CD4-positive, alpha-beta memory T cell (primary cell): ENCODE measurements at places on chromosomes 11 and 22. TPM values are rescaled to one million over a fixed set of nuclear protein-coding genes. Genes with fewer than 3 reads are reported as not detected.

The CNGA4 gene
- 0.58 TPM for total RNA-seq

The BET1L gene
- 129 TPM for total RNA-seq

The FGF19 gene
- not detected for total RNA-seq

DNA sequence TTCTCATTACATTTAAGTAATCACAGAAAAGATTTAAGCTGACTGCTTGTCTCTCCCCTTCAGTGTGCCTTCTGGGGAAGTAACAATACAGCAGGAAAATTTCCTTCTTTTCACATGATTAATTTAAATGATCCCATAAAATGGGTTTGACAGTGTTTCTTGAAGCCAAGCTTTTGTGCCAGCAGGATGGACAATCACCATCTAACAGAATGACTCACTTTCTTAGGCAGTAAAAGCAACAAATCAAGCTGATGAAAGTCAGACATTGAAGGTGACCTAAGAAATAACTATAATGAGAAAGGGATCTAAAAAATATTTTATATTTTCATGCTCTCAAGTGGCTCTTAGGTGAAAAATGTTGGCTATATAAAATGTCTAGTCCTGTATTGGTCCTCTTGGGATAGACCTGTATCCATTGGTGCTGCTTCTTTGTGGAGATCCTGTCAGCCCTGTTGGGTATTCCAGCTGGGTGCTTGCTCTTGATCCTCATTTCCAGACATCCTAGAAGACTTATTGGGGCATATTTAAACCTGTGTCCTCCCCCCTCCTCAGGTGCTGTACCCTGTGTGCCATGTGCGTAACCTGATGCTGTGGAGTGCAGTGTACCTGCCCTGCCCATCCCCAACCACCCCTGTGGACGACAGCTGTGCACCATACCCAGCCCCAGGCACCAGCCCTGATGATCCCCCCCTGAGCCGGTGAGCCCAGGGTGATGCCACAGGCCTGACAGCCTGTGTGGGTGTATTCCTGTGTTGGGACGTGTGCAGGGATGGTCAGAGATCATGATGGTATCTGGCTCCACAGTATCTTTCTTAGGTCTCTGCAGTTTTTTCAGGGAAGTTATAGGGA lies 62.7 kb upstream of the HORMAD2 start:
- no peaks in the 10 kb centered on the region for H3K4me1 ChIP-seq
- H3K27ac ChIP-seq, result no peak overlapping the region
- peaks cover 84% of the 10 kb centered on the region for H3K36me3 ChIP-seq
- no peaks in the 10 kb centered on the region for H3K27me3 ChIP-seq
- H3K4me3 ChIP-seq, result no peak overlapping the region

The SPI1 gene
- total RNA-seq, result 5.0 TPM

DNA sequence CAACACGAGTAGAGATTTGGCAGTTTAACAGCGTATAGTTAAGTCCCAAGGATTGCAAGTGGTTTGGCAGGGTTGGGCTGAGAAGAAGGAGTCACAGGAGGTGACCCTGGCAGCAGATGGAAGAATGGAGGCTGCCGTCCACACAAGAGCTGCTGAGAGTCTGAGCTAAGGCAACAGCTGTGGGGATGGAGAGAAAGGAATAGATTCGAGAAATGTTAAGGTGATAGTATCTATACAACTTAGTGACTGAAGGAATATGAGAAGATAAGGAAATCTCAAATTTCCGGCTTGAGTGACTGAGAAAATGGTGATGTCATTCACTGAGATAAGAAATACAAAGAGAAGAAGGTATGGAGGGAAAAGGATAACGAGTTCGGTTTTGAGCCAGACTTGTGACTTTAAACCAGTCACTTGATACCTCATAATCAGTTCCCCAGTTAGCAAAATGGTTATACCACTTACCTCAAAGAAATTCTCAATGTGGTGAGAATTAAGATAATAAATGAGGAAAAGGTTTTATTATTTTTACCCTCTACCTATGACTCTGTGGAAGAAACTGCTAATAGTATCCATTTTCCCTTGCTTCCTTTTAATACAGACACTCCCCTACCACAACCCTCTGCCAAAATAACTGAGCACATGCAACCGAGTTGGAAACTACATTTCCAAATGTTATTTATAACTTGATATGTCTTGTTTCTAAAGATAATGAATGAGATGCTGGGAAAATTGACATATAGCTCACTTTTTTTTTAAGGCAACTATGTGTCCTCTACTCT lies 30.7 kb downstream of the FAM168A start:
- no peak overlapping the region for H3K27ac ChIP-seq
- DNase-seq, result no peak
- no peaks in the 10 kb centered on the region for H3K27me3 ChIP-seq

DNA sequence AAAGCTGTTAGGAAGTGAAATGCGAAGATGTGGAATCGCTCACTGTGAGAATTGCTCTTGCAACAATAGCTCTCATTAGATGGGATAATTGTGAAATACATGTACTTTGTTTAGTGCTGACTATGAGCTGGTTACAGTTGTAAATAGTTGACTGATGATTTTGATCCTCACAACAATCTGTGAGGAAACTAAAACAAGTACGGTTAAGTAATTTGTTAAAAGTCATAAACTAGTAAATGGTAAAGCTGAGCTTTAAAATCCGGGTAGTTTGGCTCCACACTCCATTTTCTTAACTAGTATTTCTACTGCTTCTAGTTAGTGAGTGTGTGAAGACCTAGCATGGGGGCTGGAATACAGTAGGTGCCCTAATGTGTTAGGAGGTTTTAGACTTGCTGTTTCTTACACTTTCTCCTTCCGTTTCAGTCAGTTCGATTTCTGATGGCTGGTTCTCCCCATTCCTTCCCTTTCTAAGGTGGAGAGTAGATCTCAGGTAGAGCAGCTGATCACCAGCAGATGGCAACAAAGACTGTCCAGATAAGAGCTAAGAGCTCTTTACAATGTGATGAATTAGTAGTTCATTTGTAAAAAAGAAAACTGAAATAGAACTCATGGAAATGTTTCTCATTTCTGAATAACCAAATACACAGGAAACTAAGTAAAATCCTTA lies 16.3 kb upstream of the CYP2R1 start:
- peaks cover 29% of the 10 kb centered on the region for H3K4me1 ChIP-seq
- DNase-seq, result peak; percentile 35
- no peak overlapping the region for H3K27ac ChIP-seq

The IGLL5 gene
- not detected for total RNA-seq

The NCAM1 gene
- 0.39 TPM for total RNA-seq

The TREH gene
- not detected for total RNA-seq
